Neural crest cell (in vitro differentiated cells): ENCODE measurements at places on chromosomes 5 and 9.

- DNase-seq = no peak
Observed at GRCh38 chr9:79684711-79685575, 113.2 kb downstream of the TLE4 start.

- no peak for DNase-seq
Observed at GRCh38 chr5:130706696-130707095, 458.4 kb downstream of the HINT1 start.

GRCh38 chr5:44952376-44952775, 143.6 kb downstream of the MRPS30 start:
- no peak for DNase-seq

DNA sequence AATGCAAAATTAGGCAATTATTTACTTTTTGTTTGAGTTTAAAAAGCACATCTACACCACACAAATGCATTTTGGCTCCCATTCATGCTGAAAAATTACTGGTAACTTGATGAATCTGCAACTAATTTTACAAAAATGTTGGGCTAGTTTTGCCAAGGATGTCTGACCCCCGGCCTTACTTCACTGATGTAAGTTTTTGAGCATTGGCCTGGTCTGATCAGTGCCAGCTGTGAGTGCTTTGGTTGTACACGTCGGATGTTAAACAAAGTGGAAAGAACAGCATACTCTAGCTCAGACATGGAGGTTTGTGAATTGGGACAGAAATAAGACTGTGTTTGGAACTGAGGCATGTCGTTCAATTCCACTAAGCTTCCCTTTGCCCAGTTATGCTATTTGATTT, 1044.2 kb downstream of the TLE4 start:
- no peak for DNase-seq

- DNase-seq = no peak
Observed at GRCh38 chr5:141902015-141902814, 21.5 kb upstream of the DELE1 start.

GRCh38 chr5:73770172-73771025, 144.4 kb downstream of the ARHGEF28 start:
- DNase-seq = no peak

GRCh38 chr5:143474616-143475015, 71.1 kb upstream of the NR3C1 start:
- no peak for DNase-seq

DNA sequence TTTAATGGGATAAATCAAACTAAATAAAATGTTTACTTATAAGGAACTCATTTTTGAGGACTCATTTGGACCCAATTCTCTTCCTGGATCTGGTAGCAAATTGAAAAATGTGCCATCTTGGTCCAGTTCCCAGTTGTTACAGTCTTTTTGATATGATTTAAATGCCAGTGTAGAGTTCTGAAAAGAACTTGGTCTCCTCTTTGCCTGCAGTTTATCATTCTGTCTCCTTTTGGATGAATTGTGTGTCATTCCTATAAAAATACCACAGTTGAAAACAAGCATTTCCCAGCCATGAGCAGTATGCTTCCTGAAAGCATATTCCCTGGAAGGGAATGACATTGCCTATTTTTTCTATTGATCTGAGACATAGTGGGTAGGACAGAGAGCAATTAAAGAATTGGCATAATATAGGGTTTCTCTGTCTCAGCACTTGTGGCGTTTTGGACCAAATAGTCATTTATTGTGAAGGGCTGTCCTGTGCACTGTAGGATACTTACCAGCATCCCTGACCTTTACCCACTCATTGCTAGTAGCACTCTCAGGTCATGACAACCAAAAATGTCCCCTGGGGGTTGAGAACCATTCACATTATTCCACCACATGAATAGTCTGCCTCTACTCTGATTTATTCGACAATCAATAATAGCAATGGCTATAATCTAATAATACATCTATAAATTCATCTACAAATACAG, 181.8 kb downstream of the NXNL2 start:
- DNase-seq = no peak

GRCh38 chr5:80631278-80632259, 22.9 kb upstream of the MSH3 start:
- DNase-seq = no peak

DNA sequence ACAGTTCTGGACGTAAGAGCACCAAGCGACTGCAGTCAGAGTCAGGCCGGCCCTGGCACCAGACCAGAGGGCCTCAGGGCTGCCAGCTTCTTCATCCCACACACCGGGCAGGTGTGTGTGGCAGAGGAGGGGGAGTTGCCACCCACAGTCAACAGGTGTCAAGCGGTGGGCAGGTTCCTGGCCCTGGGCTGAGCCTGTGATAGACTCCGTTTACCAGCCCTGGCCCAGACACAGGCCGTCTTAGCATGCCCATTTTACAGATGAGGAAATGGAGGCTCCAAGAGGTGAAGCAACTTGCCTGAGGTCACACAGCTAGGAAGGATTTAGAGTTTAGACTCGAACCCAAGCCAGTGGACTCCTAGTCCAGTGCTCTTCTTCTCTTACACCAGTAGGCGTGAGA, 71.8 kb downstream of the HMCN2 start:
- no peak for DNase-seq

GRCh38 chr9:124262649-124262972, 4.9 kb downstream of the NEK6 start:
- DNase-seq = no peak

- DNase-seq = no peak
Observed at GRCh38 chr5:52007230-52007858, 624.1 kb downstream of the ISL1 start.

- DNase-seq = no peak
Observed at GRCh38 chr5:69248019-69248418, 13.3 kb downstream of the CDK7 start.

GRCh38 chr9:35757226-35757891, 3.3 kb upstream of the MSMP start:
- peak; percentile 36 for DNase-seq

DNA sequence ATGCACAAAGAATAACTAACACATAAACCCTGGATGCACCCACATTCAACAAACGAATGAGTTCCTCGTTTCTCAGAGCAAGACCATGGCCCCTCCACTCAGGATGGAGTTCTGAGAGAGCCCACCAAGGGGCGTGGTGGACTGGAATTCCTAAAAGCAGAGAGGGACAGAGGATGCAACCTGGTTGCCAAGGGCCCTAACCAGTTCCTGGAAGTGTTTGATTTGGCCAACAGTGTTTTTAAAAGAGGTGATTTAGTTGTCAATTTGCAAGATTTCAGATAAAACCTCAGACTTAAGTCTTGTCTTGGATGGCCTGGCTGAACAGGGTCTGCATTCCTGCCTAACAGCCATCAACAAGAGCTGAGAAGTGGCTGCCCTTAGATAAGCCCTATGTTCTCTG, 34.4 kb downstream of the GLRA1 start:
- DNase-seq = no peak

GRCh38 chr5:21810737-21811316, 1042.3 kb downstream of the CDH12 start:
- DNase-seq = no peak

GRCh38 chr5:173163219-173163618, 18.9 kb downstream of the BNIP1 start:
- DNase-seq = no peak

DNA sequence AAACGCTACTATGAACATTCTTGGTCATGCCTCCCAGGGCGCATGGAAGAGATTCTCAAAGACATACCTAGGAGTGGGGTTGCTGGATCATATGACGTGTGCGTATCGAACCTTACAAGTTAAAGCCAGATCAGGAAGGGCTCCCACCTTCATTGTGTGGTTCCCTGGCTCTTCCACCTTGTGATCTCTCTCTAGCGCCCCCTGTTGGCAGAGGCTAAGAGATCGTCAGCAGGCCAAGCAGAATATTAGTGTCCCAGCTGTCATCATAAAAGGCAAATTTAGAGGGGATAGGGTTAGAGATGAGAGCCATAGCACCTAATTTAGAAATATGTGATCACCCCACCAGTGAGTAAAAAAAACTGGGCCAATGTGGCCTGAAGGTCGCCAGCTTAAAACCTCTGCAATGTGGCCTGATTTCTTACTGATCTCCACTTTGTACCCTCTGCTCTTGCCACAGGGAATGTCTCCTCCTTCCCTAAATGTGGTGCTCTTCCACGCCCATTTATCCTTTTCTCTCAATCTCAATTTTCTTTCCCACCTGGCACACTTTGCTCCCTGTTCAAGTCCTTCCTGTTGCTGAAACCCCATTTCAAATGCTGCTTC, 91.7 kb upstream of the SHB start:
- peak; percentile 79 for DNase-seq

GRCh38 chr9:18063856-18064390, 410.0 kb upstream of the ADAMTSL1 start:
- no peak for DNase-seq

- DNase-seq = no peak
Observed at GRCh38 chr9:131429121-131430012, 35.5 kb downstream of the PRRC2B start.

- DNase-seq = no peak
Observed at GRCh38 chr5:94551858-94552257, 66.5 kb downstream of the KIAA0825 start.

GRCh38 chr9:124769549-124770358, 1.4 kb downstream of the NR6A1 start:
- peak; percentile 40 for DNase-seq

DNA sequence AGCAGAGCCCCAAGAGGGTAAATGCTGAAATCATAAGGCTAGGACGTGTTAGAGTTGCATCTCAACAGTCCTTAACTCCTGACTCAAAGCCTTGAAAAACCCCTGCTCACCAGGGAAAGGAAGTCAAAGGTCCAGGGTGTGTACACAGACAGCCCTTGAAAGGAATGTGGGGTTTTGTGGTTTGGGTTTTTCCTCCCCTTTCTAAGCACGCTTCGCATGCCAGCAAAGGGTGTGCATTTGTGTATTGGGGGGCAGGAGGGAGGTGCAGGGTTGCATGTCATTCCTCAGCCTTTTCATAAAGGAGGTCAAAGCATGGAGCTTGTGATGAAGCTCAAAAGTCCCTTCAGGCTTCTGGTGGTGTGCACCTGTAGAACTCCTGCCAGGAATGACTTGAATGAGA, 17.3 kb upstream of the XPA start:
- DNase-seq = no peak

GRCh38 chr9:567128-567746, 274.3 kb upstream of the DMRT1 start:
- no peak for DNase-seq

GRCh38 chr5:158223054-158223600, 364.2 kb upstream of the CLINT1 start:
- no peak for DNase-seq

- DNase-seq = no peak
Observed at GRCh38 chr5:149282966-149283332, 11.3 kb downstream of the AFAP1L1 start.

DNA sequence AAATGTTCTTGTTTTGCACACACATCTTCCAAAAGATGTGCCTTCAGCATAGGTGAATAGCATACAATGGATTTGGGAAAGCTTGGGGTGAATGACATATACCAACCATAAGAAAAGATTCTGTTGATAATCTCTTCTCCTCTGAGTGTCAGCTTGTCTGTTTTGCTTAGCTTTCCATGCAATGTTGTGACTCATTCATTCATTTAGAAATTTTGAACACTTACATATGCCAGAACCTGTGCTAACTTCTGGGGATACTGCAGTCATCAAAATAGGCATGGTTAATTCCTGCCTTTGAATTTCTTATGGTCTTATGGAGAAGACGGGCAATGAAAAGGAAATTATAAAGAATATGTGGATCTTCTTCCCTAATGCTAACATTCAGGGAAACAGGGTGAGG, 14.1 kb downstream of the ADRB2 start:
- no peak for DNase-seq

DNA sequence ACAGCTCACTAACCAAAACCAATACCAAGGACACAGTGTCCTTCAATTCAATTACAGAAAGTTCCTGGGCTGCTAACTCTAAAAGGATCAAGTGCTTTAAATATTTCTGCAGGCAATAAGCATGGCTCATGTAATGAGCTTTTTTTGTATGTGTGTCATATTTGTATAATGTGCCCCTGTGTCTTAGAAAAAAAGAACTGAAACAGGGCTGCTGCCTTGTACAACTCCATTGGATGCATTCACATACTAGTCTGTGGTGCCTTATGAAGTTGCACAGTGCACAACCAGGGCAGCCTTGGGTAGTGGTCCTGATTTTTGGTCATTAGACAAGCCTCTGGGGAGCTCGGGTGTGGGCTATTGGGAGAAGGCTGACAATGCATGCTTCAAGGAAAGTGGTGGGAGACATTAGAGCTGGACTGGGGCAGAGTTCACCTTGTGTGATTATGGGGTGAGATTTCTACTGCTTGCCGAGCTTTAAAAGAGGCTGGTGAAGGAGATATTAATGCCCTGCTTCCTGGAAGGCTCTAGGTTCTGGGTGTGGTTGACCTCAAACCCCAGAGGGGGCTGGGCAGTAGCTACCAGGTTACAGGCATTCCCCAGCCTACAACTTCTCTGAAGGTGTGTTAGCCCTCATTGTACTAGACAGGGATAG, 3.6 kb upstream of the CPEB4 start:
- no peak for DNase-seq
